ENCODE measurements at places on chromosomes 16 and 17.

DNA sequence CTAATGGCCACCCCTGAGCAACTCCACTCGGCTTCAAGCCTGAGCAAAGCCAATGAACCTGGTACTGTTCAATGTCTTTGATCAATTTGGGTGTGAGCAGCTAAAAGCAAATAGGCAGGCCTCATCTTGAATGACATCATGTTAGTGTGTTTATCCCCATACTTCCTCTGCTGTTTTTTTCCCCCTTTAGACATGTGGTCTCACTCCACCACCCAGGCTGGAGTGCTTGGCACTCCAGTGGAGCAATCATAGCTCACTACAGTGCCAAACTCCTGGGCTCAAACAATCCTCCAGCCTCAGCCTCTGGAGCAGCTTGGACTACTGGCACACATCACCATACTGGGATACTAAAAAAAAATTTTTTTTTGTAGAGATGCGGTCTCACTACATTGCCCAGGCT is 75.4 kb downstream of the ARHGAP17 start:
- no peak for DNase-seq

GRCh38 chr17:38867179-38867967 is 2.5 kb upstream of the LASP1 start:
- DNase-seq = peak; percentile 74

- no peak for DNase-seq
Observed at GRCh38 chr17:56880133-56880532, 33.7 kb downstream of the TRIM25 start.

GRCh38 chr16:68411086-68411485 is 37.2 kb downstream of the SMPD3 start:
- DNase-seq = no peak

- no peak for DNase-seq
Observed at GRCh38 chr16:58127033-58127556, 2.1 kb downstream of the CFAP20 start.

- DNase-seq = no peak
Observed at GRCh38 chr17:42284024-42284369, 4.3 kb upstream of the STAT5A start.

- no peak for DNase-seq
Observed at GRCh38 chr17:28324781-28325180, 5.8 kb downstream of the TMEM97 start.

GRCh38 chr17:55962951-55963401 is 190.3 kb upstream of the ANKFN1 start:
- no peak for DNase-seq

GRCh38 chr17:58184308-58184985 is 8.1 kb upstream of the EPX start:
- DNase-seq = no peak

DNA sequence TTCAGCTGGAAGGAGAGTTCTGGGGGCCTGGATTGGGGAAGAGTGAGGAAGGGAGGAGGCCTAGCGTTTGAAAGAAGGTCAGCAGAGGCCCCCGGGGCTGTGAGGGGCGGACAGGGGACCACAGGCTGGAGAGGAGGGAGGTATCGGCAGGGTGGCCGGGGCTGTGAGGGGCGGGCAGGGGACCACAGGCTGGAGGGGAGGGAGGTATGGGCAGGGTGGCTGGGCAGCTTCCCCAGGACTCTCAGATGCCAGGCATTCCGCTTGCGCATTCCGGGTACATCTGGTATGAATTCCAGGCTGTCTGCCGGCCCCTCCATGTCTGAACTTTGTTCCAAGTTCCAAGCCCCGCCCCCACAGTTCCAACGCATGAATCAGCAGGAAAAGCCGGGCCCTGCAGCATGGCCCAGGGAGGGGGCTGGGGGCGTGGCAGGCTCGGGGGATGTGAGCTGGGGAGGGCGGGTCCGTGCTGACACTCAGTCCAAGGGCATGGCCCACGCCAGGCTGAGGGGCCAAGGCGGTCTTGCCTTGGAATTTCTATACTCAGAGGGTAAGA is 4.3 kb upstream of the TLCD2 start:
- DNase-seq = no peak

DNA sequence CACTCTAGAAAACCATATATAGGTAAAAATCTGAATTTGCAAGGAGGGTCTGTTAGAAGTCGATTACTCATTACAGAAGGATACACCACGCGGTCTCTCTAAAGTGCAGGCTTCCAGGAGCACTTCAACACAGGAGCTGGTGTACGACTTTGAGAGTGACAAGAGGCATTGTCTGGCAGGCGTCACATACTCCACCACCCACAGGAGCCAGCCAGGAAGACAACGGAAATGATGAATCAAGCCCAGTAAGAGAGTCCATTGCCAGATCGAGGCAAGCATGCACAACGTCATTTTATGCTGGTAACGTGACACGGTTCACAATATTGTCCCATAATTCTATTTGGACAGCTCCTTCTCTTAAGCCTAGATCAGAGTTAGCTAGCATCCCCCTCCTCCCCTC is 15.0 kb upstream of the CACNG4 start:
- DNase-seq = no peak

DNA sequence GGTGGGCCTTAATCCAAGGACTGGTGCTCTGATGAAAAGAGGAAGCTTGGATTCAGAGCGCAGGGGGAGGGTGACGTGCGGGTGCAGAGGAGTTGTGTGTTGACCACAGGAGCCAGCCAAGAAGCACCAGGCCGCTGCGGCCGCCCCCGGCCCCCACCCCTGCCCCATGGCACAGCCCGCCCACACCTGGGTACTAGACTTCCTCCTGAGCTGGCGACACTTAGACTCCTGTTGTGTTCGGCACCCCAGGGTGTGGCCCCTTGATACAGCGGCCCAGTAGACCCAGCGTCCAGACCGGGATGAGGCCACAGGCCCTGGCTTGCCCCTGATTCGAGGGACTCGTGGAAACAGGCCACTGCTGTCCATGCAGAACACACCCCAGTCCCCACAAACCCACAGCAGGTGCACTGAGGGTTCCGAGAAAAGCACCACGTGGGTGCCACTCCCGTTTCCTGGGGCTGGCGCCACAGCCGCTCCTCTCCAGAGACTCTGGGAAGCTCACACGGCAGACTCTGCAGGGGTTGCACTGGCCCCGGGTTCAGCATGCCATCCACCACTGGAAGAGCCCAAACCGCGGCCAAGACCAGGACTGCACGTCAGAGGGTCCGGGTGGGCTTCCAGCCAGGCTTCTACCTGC is 5.7 kb upstream of the SNAI3 start:
- peak; percentile 53 for DNase-seq

GRCh38 chr17:82977606-82978005 is 101.8 kb upstream of the METRNL start:
- no peak for DNase-seq

DNA sequence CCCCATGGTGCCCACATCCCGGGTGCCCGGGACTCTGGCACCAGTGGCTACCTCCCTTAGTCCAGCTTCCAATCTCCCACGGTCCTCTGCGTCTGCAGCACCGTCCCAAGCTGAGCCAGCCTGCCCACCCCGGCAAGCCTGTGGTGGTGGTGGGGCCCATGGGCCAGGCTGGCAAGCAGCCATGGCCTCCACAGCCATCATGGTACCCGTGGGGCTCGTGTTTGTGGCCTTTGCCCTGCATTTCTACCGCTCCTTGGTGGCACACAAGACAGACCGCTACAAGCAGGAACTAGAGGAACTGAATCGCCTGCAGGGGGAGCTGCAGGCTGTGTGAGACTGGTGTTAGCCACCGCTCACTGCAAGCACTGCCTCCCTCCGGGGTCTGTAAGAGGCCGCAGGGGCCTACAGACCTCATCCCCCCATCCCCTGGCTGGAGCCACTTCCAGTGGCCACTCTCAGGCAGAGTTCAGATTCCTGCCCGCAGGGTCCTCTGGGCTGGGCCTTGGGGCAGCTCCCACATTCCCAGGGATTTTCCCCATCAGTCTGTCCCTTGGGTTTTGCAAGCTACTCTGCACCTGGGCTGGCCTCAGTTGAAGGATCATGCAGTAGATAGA is 3.9 kb upstream of the SETD1A start:
- peak; percentile 63 for DNase-seq

- DNase-seq = no peak
Observed at GRCh38 chr16:1615761-1616160, 3.6 kb downstream of the CRAMP1 start.

DNA sequence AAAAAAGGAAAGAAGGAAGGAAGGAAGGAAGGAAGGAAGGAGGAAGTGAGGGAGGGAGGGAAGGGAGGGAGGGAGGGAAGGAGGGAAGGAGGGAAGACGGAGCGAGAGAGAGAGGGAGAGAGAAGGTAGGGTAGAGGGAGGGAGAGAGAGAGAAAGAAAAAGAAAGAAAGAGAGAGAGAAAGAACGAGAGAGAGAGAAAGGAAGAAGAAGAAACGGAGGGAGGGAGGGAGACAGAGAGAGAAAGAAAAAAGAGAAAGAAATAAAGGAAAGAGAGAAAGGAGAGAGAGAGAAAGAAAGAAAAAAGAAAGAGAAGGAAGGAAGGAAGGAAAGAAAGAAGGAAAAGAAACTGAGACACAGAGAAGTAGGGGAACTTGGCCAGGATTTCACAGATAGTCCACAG is 8.4 kb upstream of the SLC6A2 start:
- DNase-seq = no peak

- peak; percentile 59 for DNase-seq
Observed at GRCh38 chr16:85296859-85297660, 184.8 kb upstream of the CIBAR2 start.

GRCh38 chr17:71631483-71631882 is 489.3 kb upstream of the SOX9 start:
- no peak for DNase-seq

GRCh38 chr16:56871172-56871593 is 6.2 kb downstream of the SLC12A3 start:
- no peak for DNase-seq

- no peak for DNase-seq
Observed at GRCh38 chr16:77738706-77739558, 16.6 kb downstream of the NUDT7 start.

DNA sequence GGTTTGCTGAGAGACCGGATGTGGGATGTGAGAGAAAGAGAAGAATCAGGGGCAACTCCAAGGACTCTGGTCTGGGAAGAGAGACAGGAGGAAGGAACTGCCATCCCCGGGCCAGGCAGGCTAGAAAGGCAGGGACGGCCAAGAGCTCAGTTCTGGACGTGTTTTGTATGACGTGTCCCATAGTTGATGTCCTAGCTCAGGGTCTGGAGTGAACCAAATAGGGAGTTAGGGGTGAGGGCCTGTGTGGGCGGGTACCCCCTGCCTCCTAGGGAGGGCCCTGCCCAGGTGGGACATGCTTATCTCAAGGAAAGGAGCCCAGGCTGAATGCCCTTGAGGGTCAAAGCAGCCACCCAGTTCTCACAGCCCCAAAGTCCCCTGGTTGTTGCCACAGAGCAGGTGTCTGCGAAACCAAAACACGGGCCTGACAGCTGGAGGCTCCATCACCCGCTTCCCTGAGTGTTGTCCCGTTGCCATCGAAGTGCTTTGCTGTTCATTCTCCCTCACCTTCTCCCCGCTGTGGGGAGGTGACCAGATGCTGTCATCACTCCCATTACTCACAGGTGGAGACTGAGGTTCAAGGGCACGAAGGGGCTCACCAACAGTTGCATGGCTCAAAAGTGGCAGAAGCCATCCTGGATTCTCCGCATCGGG is 7.5 kb downstream of the ABCC3 start:
- DNase-seq = no peak

DNA sequence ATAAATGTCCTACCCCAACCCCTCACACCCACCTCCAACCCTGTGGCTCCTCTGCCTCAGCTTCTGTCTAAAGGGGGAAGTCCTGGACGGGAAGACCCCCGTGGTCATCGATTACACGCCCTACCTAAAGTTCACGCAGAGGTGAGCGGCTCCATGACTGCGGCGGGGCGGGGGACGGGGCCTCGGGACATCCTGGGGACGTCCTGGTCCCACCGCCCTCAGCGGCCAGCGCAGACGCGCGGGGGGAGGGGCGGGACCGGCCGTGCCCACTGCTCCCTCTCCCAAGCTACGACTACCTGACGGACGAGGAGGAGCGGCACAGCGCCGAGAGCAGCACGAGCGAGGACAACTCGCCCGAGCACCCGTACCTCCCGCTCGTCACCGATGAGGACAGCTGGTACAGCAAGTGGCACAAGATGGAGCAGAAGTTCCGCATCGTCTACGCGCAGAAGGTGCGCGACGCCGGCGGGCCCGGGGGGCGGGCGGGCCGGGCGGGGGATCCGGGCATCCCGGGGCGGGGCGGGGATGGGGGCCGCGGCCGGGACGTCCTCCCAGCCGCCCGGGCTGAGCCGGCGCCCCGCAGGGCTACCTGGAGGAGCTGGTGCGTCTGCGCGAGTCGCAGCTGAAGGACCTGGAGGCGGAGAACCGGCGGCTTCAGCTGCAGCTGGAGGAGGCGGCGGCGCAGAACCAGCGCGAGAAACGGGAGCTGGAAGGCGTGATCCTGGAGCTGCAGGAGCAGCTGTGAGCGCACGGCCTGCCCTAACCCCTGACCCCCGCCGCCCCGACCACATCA is 6.7 kb downstream of the RUNDC3A start:
- DNase-seq = peak; percentile 46

GRCh38 chr17:50955160-50955559 is 89.0 kb upstream of the TOB1 start:
- DNase-seq = no peak

GRCh38 chr17:76381633-76382350 is 2.6 kb upstream of the SPHK1 start:
- DNase-seq = no peak

DNA sequence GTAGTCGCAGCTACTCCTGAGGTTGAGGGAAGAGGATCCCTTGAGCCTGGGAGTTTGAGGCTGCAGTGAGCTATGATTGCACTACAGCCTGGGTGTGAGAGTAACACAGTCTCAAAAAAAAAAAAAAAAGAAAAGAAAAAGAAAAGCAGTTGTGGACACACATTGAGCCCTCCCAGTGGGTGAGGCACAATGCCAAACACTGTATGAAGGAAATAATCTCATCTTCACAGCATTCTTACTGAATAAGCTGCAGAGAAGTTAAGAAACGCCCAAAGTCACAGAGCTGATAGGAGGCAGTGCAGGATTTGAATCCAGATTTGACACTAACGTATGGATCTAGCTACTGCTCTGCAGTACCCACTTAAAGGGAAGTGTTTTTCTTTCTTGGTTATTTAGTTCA is 5.9 kb upstream of the LYZL6 start:
- DNase-seq = no peak

DNA sequence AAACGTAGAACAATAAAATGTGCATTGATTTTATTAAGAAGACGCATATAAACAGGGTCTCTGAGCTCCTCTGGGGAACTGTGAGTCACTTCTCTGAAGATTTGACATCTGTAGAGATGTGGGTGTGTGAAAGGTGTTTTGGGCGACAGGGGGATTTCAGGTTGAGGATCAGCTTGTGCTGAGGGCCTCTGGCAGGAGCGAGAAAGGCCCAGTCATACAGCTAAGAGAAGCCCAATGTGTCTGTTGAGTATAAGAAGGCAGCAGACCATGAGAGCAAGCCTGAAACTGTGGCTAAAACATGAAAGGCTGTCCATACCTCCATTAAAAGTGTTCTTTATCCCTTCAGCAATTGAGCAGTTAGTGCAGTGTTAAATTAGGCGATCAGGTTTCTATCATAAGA is 406.5 kb upstream of the MON1B start:
- DNase-seq = no peak

GRCh38 chr16:27315333-27316037 is 1.7 kb downstream of the IL4R start:
- peak; percentile 65 for DNase-seq

DNA sequence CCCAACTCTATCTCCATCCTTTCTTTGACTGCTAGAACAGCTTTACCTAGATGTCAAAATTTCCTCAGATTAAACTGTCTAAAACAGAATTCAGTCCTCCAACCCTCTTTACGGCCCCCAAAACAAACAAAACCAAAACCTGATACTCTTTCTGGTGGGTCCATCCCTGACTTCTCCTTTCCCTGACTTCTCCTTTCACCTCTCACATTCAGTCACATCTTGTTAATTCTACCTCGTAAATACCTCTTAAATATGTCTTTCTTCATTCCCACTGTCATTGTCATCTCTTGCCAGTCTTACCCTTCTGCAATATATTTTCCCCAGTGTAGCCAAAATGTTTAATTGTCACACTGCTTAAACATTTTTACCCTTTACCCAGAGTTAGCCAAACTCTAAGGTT is 4.6 kb downstream of the PPM1E start:
- DNase-seq = no peak
